ENCODE measurements at places on chromosomes 7 and 10.

DNA sequence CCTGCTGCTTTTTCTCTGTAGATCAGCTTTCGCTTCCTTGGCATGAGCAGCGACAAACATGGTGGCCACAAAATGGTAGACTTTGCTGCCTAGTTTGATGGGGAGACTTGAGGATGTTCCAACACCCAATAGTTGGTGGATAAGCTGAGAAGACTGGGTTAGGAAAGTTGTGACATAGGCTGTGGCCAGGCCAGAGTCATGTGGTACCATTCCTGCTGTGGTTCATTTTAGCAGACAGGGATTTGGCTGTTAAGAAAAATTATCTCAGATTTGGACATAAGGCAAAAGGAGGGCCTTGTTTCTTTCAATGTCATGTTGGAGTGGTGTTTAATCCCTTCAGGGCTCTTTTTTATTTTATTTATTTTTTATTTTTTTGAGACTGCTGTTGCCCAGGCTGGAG, 26.6 kb upstream of the FAM180A start:
- DNase-seq: no peak

DNA sequence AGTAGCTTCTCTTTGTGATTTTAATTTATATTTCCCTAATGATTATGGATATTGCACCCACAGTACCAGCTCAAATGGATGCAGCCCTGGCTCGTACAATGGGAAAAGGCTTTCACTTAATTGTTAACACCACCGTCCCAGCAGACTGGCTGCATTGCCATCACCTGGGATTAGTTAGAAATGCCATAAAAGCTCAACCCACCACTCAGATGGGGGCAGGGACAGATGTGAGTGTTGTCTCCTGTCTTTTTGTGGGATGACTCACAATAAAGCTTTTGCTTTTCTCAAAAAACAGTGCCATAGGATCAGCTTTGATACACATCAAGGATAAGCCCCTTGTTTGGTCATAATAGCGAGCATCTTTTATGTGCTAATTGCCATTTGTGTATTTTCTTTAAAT, 729.1 kb downstream of the TNS3 start:
- no peak for DNase-seq

GRCh38 chr10:128156999-128157755, 31.0 kb upstream of the MKI67 start:
- no peak for DNase-seq

- DNase-seq: no peak
Measured at GRCh38 chr7:71616217-71616616, 484.3 kb downstream of the GALNT17 start.

DNA sequence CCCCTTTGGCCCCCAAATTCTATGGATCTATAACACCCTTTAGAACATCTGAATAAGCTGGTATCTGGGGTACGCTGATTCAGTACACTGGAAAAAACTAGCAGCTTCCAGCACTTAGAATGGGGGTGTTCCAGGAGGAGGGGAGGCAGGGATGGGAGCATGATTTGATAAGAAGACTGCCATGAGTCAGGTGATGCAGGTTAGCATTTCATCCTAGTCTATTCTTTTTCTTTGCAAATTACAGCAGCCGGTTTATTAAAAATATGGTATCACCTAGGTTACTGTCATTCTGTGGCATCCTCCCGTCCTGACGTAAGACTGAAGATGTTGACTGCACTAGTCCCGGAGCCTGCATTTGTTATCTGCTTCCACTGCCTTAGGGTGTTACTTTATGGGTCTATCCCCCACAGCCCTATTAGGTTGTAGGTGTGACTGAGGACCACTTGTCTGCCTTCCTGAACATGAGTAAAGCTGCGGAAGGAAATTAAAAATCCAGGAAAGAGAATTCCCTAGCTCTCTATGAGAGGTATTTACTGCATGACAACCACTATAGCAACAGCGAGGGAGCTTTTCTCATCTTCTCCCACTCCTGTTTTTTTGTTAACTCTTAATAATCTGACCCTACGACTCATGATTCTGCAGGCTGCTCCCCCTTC, 1.9 kb downstream of the HTR5A start:
- DNase-seq: no peak

GRCh38 chr7:45446195-45446944, 127.8 kb upstream of the ADCY1 start:
- no peak for DNase-seq

DNA sequence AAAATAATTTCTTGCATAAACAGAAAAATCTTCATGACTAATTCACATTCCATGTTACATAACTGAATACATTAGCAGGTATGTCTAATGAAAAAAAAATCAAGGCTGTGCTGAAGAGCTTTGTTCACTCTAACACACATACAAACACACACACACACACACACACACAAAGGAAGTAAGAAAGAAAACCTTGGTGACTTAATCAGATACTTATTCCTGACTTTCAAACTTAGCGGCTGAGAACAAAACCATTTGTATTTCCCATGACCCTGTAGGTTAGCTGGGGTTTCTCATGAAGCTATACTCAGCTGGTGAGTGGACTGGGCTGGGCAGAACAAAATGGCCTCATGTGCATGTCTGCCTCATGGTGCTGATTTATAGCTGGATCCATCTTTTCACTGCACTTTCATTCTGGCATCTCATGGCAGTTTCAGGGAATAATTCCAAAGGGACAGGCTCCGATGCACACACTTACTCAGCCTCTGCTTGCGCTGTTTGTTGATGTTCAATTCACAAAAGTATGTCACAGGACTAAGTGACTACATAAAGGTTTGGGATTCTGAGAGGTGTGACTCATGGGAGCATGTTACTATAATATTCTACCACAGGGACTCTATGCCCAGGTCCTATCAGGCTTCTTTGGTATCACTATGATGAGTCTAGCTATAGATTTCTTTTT, 161.2 kb downstream of the PCLO start:
- no peak for DNase-seq

DNA sequence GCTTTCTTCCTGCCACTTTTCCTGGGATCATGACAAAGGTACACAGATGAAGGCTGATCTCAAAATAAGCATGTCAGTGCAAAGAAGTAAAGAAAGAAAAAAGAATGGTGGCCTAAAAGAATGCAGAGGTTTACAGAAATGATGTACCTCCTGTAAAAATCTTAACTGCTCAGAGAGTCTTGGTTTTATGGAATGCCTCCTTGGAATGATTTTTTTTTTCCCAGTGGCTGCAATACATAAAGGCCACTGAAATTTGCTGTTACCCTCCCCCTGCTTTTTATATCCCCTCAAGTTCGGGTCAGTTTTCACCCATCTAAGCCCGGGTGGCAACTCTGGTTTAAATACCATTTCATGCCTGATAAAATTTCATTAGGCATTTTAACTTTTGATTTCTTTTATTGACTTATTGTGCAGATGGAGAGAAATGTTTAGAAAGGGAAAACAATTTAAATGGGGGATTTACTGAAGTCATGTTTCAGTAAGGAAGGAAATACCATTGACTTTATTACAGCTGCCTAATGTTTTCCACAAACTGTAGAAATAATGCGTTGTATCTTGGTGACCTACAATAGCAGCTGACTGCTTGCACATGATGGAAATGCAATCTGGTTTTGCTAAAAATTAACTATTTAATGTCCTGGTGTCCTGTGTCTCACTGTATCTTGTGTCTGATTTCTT, 102.5 kb downstream of the SAMD9 start:
- peak; percentile 77 for DNase-seq

DNA sequence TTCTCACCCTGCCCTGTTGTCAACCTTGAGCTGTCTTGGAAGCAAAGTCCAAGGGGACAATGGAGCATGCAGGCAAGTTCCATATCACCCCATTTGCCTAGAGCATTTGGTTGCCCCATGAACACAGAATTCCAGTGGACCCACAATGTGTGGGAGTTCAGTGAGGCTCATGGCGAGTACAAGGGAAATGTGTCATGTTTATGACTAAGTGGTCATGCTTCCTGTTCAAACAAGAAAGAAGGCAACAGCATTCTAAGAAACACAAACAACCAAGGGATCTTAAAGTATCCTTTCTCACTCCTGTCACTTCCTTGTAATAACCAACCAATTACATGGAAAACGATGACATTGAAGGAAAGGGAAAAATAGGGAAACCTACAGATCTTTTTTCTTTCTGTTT, 513.0 kb downstream of the INHBA start:
- DNase-seq: peak; percentile 58

DNA sequence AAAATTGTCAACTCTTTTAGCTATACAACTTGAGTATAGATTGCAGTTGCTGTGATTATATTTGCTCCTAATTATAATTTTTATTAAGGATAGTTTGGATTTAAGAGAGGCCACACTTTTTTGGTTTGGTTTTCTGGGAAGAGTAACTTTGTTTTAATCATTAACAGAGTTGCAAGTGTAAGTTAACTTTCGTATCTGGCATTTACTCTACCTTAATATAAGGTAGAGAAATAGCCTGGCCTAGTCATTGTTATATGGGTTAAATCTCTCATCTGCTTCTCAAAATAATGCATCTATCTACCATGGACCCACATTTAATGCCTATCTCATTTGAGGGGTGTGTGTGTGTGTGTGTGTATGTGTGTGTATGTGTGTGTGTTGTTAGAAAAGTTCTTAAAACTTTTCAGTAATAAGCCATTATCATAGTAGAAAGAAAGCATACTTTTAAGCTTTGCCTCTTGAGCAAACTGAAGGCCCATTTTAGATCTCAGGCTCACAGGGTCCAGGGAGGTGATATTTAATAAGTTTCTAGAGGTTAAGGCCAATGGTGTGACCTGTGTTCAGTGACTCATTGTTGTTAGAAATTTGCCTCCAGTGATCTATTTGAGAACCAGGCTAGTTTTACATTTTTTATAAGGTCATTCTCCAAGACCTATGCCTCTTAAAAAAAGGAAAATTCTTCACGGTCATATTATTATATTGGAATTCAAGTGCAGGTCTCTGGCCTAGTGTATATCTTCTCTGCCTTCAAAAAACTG, 10.9 kb upstream of the TEX47 start:
- no peak for DNase-seq
